ENCODE measurements at places on chromosomes 7 and 10. TPM values are rescaled to one million over a fixed set of nuclear protein-coding genes. Genes with fewer than 3 reads are reported as not detected.
A peak's percentile ranks its signal among the peaks of the same experiment; 100 is the strongest.

GRCh38 chr7:47291461-47292081 lies 290.3 kb downstream of the TNS3 start:
- DNase-seq, result peak; percentile 35

- DNase-seq, result no peak
Measured at GRCh38 chr7:142669074-142669654, 80.1 kb upstream of the PRSS1 start.

DNA sequence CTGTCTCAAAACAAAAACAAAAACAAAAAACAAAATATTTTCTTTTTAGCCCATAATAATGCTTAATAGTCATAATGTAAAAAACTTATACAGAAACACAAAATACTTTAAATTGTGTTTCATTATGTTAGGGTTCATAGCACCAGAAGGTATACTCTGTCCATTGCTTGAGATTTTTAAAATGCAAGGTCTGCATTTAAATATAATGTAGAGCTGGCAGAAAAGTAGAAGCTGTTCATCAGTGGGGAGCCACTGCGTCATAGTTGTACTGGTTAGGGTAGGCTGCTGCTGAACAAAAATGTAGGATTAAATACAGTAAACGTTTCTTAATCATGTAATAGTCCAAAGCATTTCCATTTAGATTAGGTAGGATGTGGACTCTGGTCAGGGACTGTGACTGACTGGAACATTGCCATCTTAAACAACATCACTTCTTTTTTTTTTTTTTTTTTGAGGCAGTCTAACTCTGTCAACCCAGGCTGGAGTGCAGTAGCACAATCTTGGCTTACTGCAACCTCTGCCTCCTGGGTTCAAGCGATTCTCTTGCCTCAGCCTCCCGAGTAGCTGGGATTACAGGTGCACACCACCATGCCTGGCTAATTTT lies 85.2 kb downstream of the ANKIB1 start:
- no peak for DNase-seq

DNA sequence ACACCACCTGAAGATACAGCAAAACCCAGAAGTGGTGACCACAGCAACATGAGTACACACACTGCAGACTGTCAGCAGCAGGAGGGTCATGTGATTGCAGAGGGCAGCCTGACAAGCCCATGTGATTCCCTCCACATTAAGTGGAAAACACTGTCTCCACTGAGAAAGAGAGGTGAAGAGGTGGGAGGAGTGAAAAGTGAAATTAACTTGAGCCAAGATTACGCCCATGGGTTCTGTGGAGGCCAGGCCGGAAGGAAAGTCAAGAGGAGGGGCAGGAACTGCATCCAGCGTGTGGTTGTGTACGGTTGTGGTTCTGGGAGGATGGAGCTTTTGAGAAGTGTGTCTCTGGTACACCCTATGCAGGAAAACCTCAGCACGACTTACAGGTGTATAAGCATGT lies 138.5 kb downstream of the PLXNA4 start:
- no peak for DNase-seq

DNA sequence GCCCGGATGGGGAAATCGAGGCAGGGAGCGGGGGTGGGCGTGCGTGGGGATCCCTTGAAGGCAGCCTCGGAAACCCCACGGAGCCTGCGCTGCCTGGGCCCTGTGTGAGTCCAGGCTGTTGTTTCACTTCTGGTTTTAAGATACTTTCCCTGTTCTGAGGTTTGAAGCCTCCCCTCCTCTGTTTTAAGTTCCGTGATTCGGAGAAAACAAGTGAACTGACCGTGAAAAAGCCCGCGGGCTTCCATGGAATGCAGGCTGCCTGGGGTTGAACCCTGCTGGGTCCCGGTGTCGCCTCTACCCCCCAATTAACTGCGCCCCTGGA lies 401 bp downstream of the LRRC27 start:
- DNase-seq, result no peak

DNA sequence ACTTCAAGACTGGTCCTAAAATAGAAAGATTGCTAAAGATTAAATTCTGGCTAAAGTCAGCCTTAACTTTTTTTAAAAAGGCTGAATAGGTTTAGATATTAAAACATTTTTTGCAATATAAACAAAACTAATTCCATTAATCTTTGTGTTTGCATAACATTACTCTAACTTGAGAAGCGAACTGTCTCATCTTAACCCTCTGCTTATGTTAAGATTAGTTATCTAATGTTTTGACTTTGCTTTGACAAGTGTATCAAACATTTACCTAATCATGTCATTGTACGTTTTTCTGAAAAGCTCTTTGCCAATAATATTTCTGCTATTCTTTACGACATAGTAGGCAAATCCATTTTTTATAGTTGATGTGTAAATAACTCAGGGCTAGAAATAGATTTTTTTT lies 68.0 kb downstream of the ITIH5 start:
- DNase-seq, result no peak

DNA sequence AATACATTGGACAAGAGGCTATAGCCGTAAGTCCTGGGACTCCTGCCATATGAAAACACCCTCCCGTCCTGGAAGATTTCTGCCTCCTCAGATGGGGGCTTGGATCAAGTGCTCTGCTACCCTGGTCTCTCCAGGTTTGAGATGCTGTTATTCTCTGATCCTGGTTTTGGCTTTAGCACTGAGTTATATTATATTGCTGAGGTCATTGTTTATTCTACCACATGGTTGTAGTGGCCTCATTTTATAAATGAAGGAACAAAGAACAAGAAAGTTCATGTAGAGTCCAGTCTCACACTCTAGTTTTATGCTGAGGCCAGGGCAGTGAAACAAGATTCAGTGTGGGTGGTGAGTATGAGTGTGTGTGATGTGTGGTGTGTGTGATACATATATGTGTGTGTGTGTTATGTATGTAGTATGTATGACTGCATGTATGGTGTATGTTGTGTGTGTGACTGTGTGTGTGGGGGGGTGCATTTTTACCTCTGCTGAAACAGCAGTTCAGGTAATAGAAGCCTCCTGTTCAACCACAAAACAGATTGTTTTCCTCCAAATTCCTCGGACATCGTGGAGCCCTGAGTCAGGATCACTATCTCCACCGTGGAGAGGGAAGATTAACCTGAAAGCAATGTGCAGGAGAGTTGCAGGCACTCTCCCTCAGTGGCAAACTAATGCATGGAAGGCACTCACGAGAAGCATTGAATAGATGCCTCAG lies 80.7 kb downstream of the C7orf25 start:
- DNase-seq, result no peak

DNA sequence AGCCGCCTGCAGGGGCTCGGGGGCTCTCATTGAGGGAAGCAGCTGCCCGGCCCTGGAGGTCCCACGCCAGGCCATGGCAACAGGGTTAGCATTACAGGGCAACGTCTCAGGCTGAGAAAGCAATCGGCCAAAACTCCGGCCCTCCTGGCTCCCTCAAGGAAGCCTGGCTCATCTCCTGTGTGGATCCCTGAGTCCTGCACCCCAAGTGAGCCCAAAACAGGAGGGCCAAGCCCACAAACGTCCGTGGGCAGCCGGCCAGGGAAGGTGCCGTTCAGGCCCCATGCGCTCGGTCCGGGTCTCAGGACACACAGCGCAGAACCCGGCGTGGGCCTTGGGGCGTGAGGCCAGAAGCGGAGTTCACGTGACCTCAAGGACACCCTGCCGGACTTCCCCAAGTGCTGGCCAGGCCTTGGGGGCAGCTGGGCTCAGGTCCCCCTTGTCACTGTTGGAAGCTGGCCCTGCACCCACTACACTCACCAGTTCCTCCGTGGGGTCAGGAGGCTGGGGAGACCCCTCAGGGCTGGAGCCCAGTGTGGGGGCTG lies 8.0 kb upstream of the PWWP2B start:
- no peak for DNase-seq

DNA sequence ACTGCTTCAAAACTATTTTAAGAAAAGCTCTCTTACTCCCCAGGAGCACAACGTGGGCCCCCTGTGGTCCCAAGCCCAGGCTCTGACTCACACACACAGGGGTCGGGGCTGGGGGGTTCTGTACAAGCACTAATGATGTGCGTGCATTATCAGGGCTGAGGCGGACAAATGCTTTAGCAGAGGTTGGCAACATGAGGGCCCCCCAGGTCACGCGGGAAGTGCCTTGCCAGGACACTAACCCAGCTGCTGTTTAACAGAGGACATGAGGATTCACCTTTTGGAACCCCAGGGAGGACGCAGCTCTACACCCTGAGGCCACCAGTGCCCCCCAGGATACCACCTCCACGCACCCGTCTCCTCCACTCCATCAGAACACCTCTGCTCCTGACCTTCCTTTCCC lies 342.8 kb downstream of the DNAJB6 start:
- DNase-seq, result no peak

DNA sequence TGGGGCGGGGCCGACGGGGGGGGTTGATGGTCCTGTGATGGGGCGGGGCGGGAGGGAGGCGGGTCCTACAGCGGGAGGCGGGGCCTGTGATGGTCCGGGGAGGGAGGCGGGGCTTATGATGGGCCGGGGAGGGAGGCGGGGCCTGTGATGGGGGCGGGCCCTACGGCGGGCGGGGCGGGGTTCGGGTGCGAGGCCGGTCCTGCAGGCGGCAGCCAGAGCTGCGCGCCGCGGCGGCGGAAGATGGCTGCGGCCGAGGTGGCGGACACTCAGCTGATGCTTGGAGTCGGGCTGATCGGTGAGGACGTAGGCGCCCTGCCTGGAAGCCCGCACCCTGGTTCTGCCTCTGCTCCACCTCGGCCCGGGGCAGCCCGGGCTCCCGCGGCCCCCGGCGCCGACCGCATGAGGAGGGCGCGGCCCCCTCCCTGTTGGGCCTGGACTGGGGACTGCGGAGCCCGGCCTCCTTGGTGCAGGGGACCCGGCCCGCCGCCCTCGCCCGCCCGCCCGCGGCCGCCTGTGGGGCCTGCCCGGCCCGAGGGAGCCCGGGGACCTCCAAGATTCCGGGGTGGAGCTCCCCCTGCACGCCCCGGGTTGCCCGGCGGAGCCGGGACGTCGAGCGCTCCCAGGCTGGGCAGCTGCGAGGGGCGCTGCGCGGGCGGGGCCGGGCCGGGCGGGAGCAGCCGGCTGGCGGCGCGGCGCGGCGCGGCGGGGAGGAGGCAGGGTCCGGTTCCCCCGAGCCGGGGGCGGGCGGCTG lies at the start of gene DENND10:
DENND10 (plus strand) TSS at position 211 of the 751 bp plus-strand sequence; CDS start at position 241, 30 bp downstream.
- peak; percentile 73 for DNase-seq

- DNase-seq, result no peak
Measured at GRCh38 chr10:43373461-43373860, 2.0 kb downstream of the FXYD4 start.

DNA sequence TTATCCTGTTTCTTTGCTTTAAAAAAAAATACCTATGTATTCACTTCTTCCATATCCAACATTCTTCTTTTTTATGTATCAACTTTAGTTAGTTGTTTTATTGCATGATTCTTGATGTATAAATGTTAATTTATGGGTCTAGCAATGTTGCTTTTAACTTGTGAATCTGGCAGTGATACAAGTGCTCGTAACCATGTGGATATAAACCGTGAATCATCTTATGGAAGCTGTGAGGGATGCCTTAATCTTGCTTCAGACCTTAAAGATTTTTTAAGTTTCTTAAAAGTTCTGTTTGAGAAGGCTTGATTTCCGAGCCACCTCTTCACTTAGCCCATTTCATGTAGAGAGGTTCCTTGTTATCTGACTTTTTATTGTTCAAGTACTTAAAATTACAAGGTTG lies 25.9 kb downstream of the HELLS start:
- DNase-seq, result no peak

- peak; percentile 43 for DNase-seq
Measured at GRCh38 chr7:18866359-18867036, 250.9 kb downstream of the TWIST1 start.

DNA sequence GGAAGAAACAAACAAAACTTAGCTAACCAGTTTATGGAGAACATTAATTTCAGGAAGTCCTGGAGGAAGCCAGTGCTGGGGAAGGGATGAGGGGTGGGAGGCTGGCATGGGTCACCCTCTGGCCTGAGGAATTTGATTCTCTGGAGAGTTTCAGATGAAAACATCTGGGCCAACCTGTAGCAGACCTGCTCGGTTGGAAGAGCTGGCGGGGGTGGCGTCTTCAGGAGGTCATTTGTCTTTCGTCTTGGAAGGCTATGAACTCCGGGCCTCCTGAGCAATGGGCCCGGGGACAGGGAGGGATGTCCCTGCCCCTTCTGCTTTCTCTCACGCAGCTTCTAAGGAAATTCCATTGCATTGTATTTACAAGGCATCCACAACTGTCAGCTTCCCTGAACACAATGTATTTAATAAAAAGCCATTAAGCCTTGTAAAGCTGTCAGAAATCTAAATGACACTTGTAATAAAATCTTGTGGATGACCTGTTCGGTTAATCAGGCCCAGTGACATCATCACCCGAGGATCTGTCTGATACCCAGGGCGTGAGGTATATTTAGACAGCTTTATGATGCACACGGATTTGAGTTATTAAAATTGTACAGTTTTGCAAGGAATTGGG lies 250.5 kb downstream of the RAB11FIP2 start:
- no peak for DNase-seq

GRCh38 chr10:122282253-122282671 lies 11.2 kb downstream of the BTBD16 start:
- DNase-seq, result no peak

- no peak for DNase-seq
Measured at GRCh38 chr7:81598951-81599350, 170.9 kb downstream of the HGF start.

- no peak for DNase-seq
Measured at GRCh38 chr10:73857446-73857845, 16.9 kb downstream of the CAMK2G start.

DNA sequence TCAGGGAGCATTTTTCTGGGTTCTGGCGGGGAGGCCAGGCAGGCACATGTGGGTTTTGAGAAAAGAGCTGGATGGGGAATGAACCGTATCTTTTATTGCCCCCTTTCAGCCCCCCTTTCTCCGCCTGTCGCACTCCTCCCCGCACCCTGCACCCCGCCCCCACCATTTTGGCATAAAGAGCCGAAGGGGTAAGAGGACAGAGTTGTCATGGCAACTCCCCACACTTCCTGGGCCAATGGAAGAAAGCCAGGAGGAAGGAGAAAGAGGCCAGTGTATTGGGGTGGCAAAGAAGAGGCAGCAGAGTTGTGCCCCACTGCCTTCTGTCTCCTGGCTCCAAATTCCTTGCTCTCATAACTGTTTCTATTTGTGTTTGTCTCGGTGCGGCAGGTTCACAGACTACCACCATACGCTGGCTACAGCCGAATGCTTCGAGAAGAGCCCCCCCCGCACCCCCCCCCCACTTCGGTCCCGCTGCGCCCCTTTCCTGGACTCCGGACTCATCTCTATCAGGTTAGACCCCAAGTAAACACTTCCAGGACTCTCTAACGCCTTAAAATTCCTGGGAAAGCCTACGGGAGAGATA lies 3.4 kb downstream of the KCNIP2 start:
- no peak for DNase-seq

The NRAP gene
- not detected for total RNA-seq

The CD36 gene
- 0.32 TPM for total RNA-seq

The DNA2 gene
- total RNA-seq, result 20.9 TPM

The UBE2H gene
- total RNA-seq, result 117 TPM

The LIPF gene
- not detected for total RNA-seq

The ZNRF2 gene
- total RNA-seq, result 10.2 TPM

The GARIN1A gene
- 0.49 TPM for total RNA-seq

The ZNF467 gene
- total RNA-seq, result 11.3 TPM

The EPDR1 gene
- 8.0 TPM for total RNA-seq

The CTNNA3 gene
- total RNA-seq, result 0.32 TPM
